T1000 (cell line): ENCODE measurements at places on chromosomes 5 and 9.

DNA sequence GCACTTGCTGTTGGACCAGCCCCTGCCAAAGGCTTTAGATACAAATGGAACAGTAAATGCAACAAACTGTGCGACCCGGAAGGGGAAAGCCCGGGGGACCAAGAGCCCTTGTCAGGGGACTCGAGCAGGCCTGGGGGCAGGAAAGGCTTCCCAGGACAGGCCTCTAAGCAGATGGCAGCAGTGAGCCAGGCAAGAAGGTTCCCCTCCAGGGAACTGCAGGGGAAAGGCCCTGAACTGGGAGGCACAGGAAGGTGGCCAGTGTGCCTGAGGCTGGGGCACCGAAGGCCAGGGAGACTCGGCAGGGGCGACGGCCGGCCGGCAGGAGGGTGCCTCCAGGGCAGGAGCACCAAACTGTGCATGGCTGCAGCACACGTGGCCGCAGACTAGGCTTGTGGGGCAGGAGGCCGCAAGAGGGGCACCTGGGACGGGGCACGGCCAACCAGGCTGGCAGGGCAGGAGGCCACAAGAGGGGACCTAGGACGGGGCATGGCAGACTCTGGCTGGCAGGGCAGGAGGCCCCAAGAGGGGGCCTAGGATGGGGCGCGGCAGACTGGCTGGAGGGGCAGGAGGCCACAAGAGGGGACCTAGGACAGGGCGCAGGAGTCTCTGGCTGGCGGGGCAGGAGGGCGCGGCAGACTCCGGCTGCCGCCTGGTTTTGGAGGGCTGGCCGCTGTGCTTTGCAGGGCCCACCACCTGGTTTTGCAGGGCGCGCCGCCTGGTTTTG lies 10.0 kb downstream of the VAV2 start:
- DNase-seq: no peak

- no peak for DNase-seq
These were observed 47.8 kb upstream of the JADE2 start for GRCh38 chr5:134477462-134478245.

- DNase-seq: no peak
These were observed 149.2 kb upstream of the RGMB start for GRCh38 chr5:98624145-98624880.

GRCh38 chr5:112385566-112385965 lies 33.5 kb downstream of the EPB41L4A start:
- DNase-seq: no peak

GRCh38 chr5:111953351-111954127 lies 196.5 kb upstream of the NREP start:
- no peak for DNase-seq

DNA sequence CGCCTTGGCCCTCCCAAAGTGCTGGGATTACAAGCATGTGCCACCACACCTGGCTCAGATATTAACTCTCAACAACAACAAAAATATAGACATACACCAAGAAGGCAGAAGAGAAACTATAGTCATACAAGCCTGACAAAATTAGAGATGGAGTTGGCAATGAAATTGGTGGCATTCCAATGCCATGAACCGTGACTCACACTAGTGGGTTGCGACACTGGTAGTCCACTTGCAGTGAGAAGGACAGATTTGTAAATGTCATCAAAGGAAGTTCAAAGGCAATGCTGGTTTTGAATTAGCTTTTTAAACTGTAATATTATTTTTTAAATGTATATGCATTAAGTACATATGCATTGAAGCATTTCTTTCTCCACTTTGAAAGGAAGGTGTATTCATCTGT lies 8.5 kb upstream of the DNAJC25 start:
- DNase-seq: peak; percentile 11

- peak; percentile 37 for DNase-seq
These were observed 743 bp downstream of the NR3C1 start for GRCh38 chr5:143402553-143403333.

- no peak for DNase-seq
These were observed 110.9 kb downstream of the NTRK2 start for GRCh38 chr9:84780385-84780784.

- DNase-seq: no peak
These were observed 17.0 kb downstream of the WNK2 start for GRCh38 chr9:93200989-93201334.

DNA sequence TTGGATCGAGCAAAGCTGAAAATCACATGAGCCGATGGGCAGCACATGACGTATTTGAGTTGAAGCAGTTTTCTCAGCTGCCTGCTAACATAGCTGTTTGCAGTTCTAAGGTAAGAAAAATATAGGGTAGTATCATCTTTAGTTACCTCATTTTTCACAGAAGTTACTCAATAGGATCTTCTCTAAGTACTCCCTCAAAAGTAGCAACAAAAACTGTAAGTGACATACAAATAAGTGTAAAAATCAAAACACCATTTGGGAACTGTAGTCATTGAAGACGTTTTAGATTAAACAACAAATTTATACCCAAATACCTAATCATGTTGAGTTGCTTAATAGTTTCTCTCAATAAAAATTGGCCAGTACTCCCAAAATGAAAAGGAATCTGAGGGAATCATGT lies 102.6 kb downstream of the ERCC6L2 start:
- DNase-seq: no peak

DNA sequence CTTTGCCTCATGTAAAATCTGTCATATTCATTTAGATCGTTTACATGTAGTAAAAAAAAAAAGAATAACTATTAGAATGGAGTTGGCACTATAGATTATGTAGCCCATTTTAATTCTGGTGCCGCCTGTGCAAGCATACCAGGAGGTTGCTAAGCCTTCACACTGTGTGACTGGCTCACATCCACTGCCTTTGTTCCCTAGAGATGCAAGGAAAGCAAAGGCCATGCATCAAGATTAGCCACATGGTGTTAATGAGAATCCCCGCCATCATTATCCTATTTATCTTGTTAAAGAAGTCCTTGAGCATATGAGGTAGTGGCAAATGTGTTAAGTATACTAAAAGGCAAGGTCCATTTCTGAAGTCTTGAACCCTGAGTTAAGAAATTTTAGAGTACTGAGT lies 279.6 kb downstream of the RFX3 start:
- DNase-seq: no peak

DNA sequence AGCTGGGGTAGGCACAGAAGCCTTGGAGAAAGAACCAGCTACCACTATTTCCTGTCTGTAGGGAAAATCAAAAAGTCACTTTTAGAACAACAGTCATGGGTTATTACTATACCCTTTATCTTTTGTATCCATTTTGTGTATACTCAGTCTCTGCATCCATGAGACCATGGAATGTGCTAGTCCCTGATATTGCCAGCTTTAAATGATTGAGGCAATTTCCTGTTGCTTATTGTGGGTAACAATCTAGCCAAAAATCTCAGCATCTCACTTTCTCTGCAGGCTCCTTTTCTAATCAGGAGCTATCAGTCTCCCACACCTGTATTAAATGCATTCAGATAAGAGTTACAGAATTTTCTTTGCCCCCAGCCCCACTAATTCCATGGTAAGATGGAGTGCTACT lies 968 bp upstream of the KDM3B start:
- no peak for DNase-seq

DNA sequence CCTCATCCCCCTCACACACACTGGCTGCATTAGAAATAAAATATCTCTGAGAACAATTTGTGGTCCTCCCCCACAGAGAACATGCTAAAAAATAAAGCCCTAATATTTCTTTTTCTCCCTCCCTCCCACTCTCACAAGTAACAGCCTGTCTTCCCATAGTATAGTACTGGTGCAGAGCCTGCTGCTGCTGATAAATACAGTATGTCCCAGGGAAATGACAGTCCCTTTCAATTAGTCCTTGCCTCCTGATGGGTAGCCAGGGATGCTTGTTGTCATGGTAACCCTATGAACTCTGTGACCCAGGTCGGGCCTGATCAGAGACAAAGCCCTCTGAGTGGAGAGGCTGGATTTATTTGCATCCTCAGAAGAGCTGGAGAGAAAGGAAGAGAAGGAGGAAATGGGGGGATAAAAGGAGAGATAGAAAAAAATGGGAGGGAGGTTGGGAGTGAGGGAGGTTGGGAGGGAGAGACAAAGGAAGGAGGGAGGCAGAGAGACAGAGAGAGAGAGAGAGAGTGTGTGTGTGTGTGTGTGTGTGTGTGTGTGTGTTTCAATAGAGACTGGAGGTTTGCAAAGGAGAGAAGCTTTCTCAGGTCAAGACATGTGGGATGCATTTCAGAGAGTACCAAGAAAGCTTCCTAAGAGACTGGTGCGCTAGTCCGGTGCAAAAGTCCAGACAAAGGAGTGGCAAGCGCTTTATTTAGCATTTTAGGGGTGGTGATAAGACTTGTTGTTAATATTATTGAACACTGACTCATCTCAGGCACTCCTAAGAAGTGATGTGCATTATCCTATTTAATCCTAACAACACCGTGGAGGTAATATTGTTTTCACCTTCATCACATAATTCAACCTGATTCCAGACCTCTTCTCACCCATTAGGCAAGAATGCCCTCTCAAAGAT lies 260.8 kb downstream of the FAM114A2 start:
- DNase-seq: no peak

- DNase-seq: no peak
These were observed 95.3 kb upstream of the CCDC112 start for GRCh38 chr5:115391780-115392179.

DNA sequence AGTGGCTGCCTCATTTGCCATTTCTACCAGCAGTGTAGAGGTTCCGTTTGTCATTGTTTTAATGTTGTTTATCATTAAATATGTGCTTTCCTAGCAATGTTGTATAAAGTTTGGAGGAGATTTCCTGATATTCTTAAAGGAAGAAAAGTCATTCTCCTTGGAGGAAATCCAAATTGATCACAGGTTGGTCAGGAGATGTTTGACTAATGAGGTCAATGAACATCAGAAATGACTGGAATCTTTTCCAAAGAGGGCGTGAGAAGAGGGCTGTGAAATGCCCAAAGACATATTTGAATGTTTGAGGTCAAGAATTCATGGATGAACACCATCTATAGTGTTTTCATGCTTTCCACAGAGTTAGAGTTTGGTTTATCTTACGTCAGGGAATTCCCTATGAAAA lies 471.3 kb downstream of the MAT2B start:
- no peak for DNase-seq

GRCh38 chr9:83537331-83538171 lies 650 bp downstream of the FRMD3 start:
- DNase-seq: no peak

DNA sequence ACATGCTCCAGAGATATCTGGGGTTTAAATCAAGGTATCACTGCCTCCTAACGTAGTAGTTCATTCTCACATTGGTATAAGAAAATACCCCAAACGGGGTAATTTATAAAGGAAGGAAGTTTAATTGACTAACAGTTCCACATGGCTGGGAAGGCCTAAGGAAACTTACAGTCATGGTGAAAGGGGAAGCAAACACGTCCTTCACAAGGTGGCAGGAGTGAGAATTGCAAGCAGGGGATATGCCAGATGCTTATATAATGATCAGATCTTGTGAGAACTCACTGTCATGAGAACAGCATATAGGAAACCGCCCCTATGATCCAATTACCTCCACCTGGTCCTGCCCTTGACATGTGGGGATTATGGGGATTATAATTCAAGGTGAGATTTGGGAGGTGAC lies 1280.2 kb upstream of the C9orf72 start:
- DNase-seq: no peak

DNA sequence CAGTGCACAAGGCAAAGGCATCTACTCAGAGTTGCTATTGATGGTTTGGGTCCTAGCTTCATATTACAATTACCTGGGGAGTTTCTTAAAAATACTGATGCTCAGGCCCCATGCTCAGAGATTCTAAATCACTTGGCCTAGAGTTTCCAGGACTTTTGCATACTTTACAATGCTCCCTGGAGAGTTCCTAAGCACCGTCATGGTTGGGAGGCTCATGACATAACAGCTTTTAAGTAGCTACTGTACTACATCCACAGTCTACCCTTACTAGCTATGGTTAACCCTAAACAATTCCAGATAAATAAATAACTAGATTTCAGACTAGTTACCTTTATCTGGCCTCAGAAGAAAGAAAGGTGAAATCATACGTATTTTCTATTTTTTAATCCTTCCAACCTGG lies 414.4 kb downstream of the PDE4D start:
- DNase-seq: no peak

DNA sequence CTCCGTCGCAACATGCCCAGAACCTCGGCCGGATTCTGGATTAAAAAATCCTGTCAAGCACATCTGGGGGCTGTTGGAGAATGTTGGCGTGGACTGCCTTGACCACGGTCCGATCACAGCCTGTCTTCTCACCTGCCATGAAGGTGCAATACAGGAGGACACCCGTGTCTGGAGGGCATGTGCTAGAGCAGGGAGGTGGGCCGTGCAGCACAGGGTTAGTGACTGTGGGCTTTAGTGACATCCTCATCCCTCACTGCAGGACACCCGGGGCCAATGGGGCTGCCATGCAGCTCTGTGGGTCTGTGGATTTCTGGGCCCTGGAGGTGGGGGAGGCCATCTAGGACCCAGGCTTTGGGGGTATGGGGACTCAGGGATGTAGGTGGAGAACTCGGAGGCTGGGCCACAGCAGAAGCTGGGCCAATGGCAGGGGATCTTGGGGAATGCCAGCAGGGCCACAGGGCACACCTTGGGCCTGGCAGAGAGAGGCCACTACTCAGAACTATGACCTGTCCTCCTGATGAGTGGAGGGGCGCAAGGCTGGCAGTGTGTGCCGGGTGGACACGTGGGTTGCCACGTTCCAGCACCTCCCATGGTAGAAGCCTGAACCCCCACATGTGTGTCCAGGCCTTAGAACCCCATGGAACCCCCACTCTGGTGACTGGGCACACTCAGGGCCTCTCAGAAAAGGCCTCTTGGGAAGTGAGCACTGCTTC lies 23.3 kb downstream of the ZDHHC11B start:
- no peak for DNase-seq

DNA sequence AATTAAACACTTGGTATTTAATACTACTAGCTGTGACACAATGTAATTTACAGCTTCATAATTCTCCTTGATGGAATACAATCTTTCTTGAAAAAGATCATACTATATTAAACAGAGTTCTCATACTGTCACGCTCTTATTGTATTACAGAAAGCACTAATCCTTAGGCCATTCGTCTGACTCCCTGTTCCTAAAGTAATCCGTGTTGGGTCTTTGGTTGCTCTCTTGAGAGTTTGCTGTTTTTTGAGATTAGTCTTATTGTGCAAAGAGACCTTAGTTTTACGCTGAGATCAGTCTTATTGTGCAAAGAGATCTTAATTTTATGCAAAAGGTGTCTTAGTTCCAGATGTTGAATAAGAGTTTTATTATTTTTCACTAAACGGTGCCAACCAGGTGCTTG lies 190.6 kb downstream of the ISL1 start:
- no peak for DNase-seq

DNA sequence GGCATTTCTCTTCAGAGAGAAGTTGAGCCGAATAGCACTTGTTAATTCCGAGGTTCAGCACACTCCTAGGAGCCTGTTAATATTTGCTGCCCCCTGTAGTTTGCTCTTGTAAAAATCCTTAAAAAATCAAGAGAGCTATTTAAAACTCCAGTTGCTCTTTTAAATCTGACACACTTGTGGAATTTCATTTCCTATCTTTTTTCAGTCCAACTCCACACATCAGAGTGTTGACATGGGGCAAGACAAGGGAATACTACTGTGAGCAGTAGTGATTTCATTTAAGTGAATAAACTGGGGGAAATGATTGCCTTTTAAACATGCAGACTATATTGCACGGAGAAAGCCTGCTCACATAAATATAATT lies 1096.3 kb upstream of the DMAC1 start:
- no peak for DNase-seq
